ENCODE measurements at places on chromosomes 6 and 20.
A peak's percentile ranks its signal among the peaks of the same experiment; 100 is the strongest.

DNA sequence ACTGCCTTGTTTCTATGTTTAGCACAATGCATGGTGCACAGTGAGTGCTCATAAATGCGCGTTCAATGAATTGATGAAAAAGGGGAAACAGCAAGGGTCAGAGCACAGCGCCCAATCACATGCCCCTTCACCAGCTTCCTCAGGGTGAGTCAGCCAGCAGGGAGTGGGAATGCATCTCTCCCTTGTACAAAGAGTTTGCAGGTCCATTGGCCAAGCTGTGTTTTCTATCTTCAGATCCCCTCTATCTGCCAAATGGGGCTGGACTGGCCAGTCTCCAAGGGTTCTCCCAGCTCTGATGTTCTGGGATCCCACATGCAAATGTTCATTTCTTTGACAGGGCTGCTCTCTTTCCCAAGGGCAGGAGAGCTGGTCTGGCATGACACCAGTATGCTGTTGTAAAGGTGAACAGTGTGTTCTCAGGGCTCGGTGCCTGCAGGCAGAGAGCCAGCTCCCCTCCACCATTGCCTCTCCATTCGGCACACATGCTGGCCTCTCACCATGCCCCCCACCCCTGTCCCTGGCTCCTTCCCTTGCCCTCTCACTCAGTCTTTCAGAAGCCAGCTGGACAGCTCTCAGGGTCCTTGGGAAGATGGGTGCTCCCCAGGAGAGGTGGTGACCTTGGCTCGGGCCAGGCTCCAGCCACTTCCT, 25.0 kb downstream of the ANGPT4 start:
- peak; percentile 6 for DNase-seq

DNA sequence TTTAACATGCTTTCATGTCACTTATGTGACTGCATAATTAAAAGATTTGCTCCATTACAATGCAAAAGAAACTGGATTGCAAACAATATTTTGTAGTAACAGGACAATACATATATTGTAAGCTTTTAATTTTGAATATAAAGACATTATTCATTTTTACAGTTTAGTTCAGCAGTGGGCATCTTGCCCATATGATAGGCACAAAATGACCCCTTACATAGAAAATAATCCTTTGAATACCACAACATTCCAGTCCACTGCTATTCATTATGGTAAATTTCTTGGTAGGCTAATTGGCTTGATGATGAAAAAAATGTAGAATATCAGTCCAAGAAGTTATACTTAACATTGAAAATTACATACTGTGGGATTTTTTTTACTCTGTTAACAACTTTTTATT, 74.1 kb upstream of the LAMA2 start:
- no peak for DNase-seq

DNA sequence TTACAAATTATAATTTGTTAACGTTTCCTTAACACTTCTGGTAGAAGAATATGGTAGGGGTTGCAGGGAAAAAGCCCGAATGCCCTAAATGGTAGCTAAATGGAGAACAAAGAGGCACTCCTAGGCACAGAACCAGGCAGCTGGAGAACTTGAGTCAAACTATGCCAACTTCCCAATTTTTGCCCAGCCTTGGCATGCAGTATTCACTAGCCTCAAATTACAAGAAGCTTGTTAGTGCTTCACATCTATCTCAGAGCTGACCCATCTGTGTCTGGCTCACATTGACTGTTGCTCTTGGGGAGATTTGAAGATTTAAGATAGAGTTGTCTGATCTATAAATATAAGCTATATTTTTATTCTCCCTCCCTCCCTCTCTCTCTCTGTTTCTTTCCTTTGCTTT, 19.4 kb upstream of the LRFN2 start:
- no peak for DNase-seq

DNA sequence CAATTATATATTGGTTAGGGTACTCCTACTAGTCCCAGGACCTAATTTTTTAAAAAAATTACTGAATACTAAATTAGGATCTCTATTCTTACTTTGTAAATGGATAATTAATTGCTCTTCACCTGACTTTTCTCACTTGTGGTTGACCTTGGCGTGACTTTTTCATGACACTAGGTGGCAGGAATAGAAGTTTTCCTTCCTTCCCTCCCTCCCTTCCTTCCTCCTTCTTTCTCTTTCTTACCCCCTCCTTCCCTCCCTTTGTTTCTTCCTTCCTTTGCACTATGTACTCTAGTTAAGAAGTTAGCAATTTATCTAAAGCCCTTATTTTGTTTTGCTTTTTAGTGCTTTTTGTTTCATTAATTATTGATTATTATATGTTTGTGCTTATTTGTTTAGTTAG, 20.4 kb upstream of the HBS1L start:
- DNase-seq: no peak

DNA sequence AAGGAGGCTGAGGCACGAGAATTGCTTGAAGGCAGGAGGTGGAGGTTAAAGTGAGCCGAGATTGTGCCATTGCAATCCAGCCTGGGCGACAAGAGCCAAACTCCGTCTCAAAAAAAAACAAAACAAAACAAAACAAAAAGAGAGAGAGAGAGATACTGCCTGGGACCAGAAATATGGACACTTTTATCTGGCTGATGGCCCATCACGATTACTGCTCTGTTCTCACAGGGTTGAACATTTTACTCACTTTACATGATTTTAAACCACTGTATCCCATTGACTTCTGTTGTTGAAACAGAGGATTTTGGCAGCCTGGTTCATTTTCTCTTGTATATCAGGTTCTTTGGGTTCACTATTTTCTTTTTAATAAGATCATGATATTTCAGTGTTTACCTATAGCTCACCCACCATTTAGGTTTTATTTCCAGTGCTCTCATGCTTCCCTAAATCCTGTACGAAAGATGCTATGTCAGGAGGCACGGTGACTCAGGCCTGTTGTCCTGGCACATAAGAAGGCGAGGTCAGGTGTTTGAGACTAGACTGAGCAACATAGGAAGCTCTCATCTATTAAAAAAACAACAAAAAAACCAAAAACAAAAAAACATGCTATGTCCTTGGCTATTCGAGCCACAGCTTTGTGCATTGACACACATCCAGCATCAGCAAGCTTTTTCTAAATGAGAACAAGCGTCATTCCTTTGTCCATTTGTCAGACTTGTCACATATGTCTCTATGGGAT, 34.5 kb upstream of the RREB1 start:
- no peak for DNase-seq

- DNase-seq: no peak
Observed at GRCh38 chr6:72595812-72596211, 26.1 kb upstream of the KCNQ5 start.

GRCh38 chr20:24590178-24590982, 121.0 kb downstream of the SYNDIG1 start:
- no peak for DNase-seq

GRCh38 chr20:13336308-13337089, 115.4 kb downstream of the ISM1 start:
- no peak for DNase-seq

- no peak for DNase-seq
Observed at GRCh38 chr6:106844930-106845329, 129.6 kb downstream of the CD24 start.

- no peak for DNase-seq
Observed at GRCh38 chr20:12068121-12068520, 150.4 kb downstream of the BTBD3 start.

DNA sequence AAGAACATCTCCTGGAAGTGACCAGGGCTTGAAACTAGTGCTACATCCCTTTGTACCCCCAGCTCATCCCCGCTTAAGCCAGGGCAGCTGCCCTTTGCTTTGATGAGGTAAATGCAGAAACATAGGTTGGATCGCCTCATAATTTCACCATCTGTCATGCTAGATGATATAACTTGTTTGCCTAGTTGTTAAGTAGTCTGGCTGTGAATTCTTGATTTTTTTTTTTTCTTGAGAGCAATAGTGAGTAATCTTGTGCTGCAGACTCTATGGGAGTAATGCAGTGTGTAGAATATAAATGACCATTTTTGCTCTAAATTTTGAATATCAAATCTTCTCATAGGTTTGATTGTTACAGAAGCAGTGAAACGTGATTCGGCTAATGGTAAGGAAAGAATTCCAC, 4.1 kb downstream of the TRDN start:
- DNase-seq: no peak

- DNase-seq: no peak
Observed at GRCh38 chr20:63566395-63567135, 7.5 kb downstream of the HELZ2 start.

- DNase-seq: no peak
Observed at GRCh38 chr6:7518877-7519276, 22.6 kb upstream of the DSP start.

- no peak for DNase-seq
Observed at GRCh38 chr6:166952567-166953486, 3.5 kb downstream of the RNASET2 start.

DNA sequence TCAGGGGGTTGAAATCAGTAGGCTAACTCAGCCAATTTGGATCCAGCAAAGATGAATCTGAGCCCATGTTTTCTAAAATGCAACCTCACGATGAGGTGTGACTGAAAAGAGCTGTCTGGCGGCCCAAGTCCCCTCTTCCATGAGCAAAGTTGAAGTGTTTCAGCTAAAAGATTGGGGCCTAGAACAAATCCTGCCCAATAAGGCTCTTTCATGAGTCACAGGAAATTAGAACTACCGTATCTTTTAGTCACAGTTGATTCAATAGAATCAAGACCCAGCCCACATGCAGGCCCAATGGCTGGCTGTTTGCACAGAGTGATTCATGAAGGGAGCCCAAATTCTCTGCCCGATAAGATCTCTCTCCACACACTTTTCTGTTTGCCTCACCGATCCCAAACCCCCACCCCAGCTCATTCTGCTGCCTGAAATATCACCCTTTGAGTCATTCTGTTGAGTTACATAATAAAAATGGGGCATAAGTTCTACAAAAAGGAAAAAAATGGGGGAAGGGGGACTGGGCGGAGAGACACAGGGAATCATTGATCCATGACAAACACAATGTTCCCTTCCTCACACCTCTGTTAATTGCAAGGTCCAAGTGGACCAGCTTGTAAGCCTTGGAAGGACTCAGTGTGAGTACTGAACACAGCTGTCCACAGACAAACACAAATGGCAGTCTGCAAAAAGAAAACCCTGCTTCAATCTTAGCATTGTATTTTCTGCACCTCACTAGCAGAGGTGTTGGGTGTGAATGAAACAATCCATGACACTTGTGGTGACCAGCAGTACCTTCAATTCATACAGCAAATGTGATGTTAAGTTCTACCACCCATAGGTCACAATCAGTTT, 13.8 kb downstream of the FOXQ1 start:
- no peak for DNase-seq

DNA sequence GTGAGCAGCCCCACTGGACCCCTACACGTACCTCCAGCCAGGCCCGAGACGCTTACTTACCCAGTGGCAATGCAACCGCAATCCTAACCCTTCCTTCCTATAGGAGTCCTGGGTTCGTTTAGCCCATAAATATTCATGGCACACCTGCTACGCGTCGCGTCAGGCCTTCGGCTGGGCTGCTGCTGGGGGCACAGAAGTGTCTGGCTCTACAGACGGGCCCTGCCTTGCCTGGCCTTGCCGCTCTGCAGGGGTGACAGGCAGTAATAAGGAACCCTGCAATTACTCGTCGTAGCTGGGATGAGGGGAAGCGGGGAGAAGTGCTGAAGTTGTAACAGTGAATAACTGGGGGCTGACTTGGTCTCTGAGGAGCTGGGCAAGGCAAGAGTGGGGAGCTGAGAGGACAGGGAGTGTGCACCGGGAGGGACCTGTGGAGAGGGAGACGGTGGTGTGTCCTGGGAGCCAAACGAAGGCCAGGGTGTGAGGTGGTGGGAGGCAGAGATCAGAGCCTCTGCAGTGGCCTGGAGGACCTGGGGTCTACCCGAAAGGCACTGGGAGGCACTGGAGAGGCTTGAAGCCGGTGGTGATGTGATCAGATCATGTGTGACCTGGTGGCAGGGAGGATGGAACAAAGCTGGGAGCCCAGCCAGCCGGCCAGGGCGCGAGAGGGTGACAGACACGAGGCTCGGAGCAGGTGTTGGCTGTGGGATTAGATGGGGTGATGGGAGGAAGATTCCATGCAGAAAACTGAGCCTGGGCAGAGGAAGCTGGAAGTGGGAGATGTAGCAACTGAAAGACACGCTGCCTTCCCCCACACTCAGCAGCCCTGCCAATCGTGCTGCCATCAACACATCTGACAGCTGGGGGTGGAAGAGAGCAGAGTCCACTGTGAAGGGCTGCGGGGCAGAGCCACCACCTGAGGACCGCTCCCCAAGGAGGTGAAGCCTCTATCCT, 36.4 kb downstream of the PSMG4 start:
- DNase-seq: peak; percentile 35

GRCh38 chr6:17032988-17033634, 68.7 kb upstream of the STMND1 start:
- no peak for DNase-seq

GRCh38 chr20:63258781-63259180, 4.5 kb upstream of the NKAIN4 start:
- DNase-seq: no peak

- DNase-seq: peak; percentile 85
Observed at GRCh38 chr6:33695451-33695887, 16.0 kb downstream of the UQCC2 start.

DNA sequence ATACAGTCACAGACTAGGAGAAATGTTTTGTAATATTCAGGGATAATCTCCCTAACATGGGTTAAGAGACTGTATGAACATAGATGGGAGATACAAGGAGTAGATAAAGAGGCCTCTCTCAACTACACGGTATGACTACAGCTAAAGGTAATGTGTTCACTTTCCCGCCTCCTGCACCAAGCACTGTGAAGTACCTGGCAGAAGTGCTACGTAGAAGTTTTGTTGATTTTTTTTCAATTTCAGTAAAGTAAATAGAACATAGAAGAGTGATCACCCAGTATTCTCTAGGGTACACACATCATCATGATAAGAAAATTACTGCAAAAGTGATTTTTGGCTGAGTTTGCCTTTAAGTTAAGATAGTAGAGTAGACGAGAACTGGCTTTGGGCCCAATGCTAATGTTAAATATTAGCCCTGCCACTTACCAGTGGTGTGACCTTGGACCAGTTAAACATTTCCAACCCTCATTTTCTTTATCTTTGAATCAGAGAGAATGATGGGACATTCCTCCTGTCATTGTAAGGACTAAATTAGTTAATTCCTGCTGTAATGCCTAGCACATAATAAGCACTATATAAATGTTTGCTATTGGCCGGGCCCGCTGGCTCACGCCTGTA, 183.6 kb downstream of the COL9A1 start:
- no peak for DNase-seq

DNA sequence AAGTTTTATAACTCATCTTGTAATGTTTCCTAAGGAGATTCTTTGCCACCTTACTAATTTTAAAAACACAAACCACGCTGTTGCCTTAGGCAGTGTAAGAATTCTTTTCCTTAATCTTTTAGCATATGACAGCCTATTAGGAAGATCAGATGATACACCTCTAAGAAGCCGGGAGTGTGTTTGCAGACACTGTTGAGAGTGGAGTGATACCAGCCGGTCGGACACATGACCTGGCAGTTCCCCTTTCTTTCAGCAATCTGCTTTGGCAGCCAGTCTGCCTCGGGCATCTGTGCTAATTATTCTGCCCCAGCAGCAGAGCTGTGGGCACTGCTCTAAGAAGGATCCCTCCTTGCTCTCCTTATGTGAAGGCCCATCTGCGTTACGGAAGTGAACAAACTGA, 50.9 kb downstream of the PLCB4 start:
- peak; percentile 32 for DNase-seq
